ENCODE measurements at places on chromosomes 3 and 15.

- DNase-seq = no peak
These were observed 404.7 kb downstream of the SOX2 start for GRCh38 chr3:182116386-182116785.

DNA sequence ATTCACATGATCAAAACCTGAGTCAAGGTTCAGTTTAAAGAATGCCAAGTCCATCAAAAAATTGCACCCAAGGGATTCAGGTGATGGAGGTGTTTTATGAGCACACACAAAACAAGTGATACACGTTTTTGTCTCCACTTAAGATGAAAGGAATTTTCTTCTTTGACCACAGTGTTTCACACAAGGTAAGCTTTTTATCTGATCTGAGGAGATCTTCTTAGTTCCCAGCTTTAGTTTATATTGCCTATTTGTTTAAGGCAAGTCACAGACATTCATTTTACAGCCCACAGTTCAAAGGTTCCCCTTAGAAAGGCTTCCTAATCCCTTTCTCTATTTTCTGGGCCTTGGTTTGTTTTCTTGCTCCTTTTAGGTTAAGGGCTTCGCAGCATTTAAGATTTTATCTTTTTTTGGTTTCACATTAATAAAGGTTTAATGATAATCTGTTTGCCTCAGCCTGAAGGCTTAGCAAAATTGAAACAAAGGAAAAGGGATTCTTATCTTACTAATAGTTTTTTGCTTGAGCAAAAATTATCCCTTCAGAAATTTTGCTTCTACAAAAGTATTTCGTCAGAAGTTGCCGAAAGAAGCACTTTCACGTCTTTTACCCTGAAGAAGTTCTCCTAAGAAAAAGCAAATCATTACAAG, 420.5 kb upstream of the NAALADL2 start:
- no peak for DNase-seq

DNA sequence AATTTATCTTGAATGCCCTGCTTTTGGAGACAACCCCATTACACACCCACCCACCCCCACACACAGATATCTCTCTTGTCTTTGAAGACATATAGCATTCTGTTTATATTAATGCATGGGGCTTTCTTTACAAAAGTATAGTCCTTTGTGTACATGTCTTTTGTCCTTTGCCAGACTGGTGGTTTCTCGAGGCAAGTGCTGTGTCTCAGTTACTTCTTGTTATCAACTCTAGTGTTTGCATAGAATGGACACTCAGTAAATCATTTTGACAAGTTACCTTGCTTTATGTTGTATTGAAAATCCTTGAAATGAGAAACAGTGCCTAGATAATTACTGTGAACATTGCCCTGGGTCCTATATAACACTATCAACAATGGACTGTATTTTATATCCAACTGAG, 33.9 kb downstream of the KBTBD8 start:
- DNase-seq = no peak

DNA sequence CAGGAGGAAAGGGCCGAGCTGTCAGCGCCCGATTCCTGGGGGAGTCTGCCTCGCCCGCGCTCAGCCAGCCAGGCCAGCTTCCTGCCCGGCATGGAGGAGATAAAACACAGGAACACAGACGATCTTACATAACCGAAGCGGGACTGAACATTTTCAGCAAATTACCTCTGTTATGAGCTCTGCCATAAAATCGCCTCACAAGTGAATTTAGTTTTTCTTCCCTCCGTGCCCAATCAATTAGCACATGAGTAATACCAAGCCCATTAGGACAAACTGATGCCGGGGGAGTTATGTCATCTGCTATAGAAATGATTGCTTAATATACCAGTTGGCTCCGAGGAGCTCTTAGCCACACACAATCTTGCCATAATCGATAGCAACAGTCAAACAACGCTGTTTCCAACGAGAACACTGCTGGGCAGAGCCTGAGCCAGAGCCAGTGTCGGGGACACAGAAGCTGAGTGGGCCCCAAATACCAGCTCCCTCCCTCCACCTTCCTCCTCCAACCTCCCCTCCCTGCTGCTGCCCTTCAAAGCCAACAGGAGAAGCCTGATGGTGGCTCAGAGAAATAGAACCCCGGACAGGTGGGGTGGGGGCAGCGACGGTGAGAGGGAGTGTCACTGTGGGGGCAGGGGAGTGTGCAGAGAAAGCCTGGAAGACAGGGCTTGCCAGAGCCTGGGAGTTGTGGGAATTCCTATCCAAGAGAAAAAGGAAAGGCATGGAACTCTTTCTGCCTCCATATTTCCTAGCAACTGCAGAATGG, 279.4 kb upstream of the TLE3 start:
- DNase-seq = peak; percentile 61

DNA sequence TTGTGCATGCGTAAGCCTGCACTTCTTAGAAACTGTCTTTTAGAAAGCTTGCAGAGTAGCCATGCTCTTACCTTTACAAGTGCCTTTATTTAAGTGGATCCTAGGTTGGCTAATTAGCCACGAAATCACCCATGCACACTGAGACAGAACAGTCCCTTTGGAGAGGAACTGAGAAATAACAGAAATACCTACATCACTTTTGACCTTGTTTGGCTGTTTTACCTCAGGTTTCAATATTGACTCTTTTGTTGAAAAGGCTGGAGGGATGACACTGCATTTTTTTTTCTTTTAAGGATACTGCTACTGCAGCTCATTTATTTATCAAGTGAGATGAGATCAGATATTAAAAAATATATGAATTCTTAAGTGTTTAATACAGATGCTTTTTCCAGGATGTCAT, 155.6 kb upstream of the GOLIM4 start:
- no peak for DNase-seq

DNA sequence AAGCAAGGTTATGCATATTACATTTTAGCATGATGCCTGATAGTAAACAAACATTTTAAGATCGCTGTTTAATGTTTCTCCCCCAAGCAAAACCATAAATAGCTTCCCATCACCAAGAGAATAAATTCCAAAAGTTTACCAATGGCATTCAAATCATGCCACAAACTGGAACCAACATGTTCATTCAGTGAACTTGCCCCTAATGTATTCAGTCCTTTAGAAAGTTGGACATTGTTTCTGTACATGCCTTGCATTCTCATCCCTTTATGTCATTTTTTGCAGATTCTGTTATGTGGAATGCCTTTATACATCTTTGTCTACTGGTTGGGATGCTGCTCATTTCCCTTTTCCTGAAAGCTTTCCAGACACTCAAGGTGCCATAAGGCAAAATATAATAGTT, 105.5 kb downstream of the PYDC2 start:
- no peak for DNase-seq

- DNase-seq = peak; percentile 51
These were observed 30.4 kb downstream of the ATG3 start for GRCh38 chr3:112531358-112531781.

- no peak for DNase-seq
These were observed 3.5 kb upstream of the MEF2A start for GRCh38 chr15:99562238-99562637.
